Fibroblast of the aortic adventitia (primary cell): ENCODE measurements at places on chromosomes 1 and 21.

DNA sequence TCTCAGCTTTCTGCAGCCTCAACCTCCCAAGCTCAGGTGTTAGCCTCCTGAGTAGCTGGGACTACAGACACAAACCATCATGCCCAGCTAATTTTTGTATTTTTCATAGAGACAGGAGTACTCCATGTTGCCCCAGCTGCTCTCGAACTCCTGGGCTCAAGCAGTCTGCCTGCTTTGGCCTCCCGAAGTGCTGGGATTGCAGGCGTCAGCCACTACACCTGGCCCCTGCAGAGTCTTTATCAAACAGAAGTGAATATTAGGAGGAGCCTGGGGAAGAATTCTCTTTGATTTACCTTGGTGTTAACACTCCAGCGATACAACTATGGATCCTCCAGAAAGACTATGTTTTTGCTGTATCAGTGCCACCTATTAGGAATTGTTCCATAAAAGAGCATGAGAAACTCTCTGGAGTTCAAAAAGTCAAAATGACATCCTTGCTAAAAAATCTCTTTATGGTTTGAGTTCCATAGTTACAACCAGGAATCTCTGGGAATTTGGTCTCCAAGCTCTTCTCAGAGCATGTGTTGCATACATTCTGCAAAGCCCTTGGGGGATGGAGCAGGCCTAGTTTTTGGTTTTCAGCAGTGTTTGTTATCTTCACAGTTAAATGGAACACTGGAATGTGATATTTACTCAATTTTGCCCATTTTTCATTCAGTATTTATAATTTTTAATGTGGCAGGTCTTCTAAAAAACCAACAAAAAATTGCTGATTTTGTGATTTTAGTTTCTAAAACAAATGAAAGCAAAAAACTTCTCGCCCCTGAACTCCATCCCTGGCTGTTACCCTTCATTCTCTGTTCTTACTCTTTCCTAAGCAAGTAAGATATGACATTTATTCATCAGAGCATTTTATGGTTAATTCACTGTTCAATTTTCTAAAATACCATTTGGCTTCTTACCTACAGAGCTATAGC, 77.3 kb downstream of the OLFML2B start:
- DNase-seq: peak; percentile 84

DNA sequence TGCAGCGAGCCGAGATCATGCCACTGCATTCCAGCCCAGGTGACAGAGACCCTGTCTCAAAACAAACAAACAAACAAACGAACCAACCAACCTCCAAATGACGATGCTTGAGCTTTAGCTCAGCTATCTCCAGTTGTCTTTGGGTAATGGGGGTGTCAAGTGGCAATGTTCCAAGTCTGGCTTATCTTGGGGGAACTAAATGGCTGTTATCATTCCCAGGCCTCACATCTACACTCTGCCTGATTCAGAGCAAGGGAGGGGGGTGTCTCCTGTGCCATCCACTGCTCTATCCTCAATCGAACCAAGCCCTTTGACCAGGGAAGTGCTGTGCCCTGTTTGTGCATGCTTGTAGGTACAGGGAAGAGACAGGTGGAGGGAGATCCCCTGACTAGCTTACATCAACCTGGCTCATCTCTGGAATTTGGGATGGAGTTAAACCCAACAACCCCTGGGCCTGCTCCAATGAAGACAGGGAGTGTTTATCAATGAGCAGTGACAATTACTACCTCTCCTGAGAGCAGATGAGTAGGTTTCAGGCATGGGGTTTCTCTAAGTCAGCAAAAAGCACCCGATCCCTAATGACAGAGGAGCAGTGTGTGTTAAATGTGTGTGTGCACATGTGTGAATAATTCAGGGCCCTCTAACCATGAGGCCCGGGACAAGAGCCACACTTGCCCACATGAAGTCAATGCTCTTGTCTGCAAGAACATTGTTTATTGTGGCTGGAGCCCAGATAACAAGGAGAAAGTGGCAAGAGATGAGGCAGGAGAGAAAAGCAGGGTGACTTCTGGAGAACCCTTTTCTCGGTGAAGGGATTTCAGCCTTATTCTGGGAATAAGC, 20.3 kb upstream of the IL6R start:
- DNase-seq: no peak

DNA sequence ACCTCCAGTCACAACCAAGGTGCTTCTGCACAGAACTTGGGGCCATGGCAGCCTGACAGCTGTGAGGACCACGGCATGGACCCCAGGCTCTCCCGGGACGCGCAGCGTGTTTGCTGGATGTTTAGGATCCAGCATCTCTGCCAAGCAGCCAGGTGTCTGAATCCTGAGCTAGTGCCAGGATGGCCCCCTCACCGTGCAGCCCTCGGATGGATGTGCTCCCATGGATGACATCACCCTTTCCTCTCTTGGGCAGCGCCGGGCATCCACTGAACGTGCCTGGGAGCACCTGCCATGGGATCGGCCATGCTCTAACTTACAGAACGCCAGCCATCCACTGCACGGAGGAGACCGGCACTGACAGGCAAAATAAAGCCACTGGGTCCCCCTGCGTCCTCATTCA, 53.9 kb downstream of the PRDM15 start:
- DNase-seq: no peak

DNA sequence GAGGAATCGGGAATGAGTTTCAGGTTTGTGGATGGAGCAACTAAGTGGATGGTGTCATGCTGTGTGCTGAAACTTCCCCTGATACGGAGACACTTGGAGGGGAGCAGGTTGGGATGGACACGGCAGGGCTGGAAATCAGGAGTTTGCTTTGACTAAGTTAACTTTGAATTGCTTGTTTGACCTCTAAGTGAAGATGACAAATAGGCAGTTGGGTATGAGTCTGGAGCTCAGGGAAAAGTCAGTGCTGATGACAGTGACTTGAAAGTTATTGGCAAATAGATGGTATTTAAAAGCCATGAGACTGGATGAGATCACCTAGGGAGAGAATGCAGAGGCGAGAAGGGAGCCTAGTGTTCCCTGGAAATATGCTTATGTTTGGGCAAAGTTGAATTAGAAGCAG, 12.8 kb upstream of the ZSCAN20 start:
- peak; percentile 35 for DNase-seq

DNA sequence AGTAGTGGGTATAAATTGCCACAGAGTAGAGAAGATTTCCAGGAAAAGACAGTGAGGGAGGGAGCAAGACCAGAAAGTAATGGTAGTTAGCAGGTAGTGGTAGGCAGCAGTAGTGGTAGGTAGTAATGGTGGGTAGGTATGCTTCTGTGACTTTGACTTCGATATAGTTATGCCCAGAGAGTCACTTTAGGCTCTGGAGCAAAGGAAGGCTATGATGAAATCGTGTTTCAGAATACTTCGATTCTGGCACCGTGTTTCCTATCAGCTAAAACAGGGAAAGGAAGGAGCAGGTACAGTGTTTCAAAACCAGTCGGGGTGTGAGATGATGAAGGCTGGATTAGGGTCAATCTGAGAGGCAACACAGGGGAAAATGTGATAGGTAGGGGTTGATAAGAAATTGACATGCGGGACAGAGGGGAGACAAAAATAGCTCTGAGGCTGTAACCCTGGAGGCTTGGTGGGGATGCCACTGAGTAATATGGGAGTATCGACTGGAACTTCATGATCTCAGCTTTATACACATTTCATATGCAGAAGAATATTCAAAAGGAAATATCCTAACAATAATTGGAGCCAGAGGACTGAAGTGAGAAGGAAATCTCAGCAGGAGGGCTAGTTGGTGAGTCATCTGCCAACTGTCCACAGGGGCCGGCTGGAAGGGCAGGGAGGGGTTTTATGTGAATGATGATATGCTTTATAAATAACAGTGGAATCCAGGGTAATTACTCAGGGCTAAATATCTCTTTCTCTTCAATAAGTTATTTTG, 25.2 kb upstream of the TRIM45 start:
- peak; percentile 94 for DNase-seq

GRCh38 chr1:111227851-111228747, 586 bp downstream of the CHI3L2 start:
- peak; percentile 91 for DNase-seq

DNA sequence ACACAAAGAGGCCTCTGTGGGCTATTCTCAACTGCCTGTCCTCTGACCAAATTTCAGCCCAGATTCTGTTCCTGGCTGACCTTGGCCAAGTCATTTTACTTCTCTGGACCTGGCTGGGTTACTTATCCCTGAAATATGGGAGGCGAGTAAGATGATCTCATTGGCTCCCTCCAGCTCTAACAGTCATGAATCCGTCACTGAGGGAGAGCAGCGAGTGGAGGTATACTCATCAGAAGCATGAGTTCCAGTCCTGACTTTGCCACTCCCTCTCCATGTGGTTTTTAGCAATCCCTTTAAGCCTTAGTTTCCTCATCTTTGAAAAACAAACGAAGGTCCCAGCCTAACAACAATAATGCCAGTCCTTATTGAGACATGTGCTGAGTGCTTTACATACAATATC, 63.5 kb downstream of the CCDC185 start:
- DNase-seq: no peak

- DNase-seq: no peak
Measured at GRCh38 chr1:204396015-204396583, 15.5 kb downstream of the PPP1R15B start.

DNA sequence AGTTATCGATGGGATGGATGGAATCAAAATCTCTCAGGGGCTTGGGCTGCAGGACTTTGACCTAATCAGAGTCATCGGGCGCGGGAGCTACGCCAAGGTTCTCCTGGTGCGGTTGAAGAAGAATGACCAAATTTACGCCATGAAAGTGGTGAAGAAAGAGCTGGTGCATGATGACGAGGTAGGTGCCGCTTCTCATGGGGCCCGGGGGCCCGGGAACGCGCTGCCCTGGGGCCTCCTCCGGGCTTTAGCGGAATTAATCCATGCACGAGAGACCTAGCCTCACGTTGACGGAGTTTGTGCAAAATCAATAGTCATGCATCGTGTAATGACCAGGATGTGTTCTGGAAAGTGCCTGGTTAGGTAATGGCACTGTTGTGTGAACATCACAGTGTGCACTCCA, 43.8 kb downstream of the FAAP20 start:
- DNase-seq: no peak

GRCh38 chr21:41965045-41965444, 11.2 kb upstream of the C2CD2 start:
- DNase-seq: no peak

- DNase-seq: peak; percentile 57
Measured at GRCh38 chr1:99851850-99852454, 1.8 kb downstream of the AGL start.

- DNase-seq: no peak
Measured at GRCh38 chr1:61782771-61783170, 40.5 kb downstream of the PATJ start.

GRCh38 chr1:234262754-234263105, 110.5 kb upstream of the COA6 start:
- no peak for DNase-seq

DNA sequence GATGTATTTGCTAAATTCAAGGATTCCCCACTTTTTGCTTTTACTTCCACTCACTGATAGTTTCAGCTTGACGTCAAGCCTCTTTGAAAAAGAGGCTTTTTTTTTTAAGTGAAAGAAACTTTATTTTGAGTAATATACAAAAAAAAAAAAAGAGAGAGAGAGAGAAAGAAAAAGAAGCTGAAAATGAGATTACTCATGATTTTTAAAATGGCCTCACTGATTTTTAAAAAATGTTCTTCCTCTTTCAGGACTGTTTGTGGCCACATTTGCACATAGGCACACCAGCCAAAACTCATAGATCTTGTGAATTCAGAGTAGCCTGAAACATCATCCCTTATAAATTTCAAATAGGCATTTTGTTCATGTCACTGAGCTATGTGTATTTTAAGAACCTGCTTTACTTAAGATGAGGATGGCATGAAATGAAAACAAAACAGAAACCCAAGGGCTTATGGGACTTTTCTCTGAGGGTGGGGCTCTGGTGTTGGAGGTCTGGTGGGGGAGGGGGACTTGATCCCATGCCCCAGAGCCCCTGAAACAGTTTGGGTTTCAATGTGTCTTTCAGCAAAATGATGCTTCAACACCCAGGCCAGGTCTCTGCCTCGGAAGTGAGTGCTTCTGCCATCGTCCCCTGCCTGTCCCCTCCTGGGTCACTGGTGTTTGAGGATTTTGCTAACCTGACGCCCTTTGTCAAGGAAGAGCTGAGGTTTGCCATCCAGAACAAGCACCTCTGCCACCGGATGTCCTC, 6.1 kb downstream of the ATF3 start:
- no peak for DNase-seq

DNA sequence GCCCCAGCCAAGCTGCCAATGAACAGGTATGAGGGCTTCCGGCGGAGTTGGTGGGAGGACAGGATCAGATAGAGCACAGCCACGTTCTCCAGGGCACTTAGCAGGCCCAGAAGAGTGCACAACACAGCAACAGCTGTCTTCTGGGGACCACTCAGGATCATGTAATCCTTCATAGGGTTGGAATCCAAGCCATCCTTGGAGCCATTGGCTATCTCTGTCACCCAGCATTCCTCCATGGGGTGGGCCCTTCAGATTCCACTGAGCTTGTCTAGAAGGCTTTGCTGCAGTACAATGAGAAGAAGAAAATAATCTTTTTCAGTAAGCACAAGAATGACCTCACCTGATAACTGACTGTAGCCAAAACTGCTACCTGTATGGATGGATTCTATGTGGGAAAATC, 7.3 kb upstream of the FUCA1 start:
- no peak for DNase-seq

- no peak for DNase-seq
Measured at GRCh38 chr1:6508154-6508815, 16.8 kb upstream of the PLEKHG5 start.

DNA sequence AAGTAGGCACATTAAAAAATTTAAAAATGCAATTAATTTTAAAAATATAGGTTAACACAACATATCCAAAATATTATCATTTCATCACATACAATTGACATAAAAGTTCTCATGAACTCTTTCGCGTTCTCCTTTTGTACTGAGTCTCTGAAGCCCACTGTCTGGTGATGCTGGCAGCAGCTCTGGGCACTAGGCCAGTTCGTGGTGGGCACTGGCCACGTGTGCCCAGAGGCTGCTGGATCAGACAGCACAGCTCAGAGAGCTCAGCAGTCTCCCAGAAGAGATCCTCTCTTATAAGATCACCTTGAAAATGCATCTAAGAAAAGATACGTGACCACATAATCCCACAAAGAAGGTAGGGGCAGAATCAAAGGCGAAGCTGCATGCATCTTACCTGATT, 9.9 kb downstream of the CEP104 start:
- DNase-seq: no peak

DNA sequence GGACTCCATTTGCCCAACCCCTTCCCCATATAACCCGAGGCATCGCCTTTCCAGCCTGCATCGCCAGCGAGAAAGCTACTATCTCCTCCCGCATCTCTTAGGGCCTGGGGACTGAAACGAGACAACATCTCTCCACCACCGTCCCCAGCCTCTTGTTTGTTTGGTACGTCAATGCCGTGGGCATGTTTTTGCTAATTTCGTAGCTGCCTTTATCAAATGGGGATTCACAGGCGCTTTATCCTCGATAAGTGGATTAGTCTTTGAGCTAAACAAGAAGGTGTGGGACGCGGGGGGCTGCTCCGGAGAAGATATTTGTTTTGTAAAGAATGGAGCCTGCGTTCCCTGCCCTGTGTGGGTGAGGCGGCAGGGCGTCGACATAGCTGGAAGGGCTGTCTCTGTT, 91.6 kb downstream of the PAX7 start:
- DNase-seq: no peak
